Endodermal cell (in vitro differentiated cells): ENCODE measurements at places on chromosomes 4 and X.

GRCh38 chrX:46543441-46543840 lies 1.8 kb downstream of the ZNF674 start:
- no peak for DNase-seq

GRCh38 chr4:791898-792625 lies 33.9 kb downstream of the CPLX1 start:
- peak; percentile 89 for DNase-seq

DNA sequence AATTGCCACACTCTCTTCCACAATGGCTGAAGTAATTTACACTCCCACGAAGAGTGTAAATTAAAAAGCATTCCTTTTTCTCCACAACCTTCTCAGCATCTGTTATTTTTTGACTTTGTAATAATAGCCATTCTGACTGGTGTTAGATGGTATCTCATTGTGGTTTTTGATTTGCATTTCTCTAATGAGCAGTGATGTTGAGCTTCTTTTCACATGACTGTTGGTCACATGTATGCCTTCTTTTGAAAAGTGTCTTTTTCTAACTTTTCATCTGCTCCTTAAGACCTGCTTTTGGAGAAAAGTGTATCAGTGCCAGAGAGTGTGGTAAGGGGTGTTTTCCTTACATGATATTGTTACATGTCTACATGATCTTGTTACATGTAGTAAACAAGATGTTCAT lies 25.7 kb downstream of the GUCY1A1 start:
- no peak for DNase-seq

- no peak for DNase-seq
Observed at GRCh38 chr4:46886711-46887110, 22.3 kb downstream of the COX7B2 start.

DNA sequence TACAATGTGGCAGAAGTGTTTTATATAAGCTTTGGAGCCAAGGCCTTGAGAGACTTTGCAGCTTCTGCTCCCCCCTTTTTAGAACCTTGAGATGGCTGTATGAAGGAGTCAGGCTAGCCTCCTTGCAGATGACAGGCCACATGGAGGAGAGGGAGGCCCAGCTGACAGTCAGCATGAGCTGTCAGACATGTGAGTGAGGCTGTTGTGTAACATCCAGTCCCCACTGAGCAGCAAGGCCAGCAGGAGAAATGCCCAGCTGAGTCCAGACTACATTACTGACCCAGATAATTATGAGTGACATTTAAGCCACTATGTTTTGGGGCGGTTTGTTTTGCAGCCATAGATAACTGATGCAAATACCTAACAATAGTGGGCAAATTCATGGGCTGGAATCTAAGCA lies 515.3 kb upstream of the ARX start:
- no peak for DNase-seq

DNA sequence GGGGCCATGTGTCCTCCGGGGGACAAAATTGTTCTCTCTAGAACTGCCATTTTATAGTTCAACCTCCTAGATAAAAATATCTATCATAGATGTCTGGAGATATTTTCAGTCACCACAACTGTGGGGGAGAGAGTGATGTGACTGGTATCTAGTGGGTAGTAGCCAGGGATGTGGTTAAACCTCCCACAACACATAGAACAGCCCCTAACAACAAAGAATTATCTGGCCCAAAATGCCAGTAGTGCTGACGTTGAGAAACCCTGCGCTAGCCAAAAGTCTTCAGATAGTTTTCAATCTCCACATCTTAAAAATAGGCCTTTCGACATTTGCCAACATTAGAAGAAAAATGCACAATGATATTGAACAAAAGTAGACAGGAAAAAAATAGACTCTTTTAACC lies 19.0 kb upstream of the SUPT20HL2 start:
- DNase-seq, result no peak

DNA sequence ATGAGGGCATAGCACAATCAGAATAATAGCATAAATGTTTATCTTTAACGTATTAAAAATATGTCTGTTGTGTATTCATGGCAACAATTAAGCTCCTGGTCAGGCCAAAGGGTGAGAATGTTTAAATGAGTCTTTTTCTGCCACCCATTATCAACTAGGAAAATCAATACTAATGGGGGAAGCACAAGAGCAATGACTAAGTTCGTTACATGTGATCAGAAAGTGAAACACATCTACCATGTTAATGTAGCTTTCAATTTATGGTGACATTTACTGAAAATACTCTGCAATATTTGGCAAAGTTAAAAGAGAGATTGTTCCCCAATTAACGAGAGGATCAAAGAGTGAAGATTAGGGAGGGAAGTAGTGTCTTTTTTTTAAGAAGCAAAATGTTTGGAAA lies 143.7 kb downstream of the NAA11 start:
- DNase-seq, result no peak

- DNase-seq, result no peak
Observed at GRCh38 chr4:95508421-95508820, 40.4 kb downstream of the UNC5C start.

DNA sequence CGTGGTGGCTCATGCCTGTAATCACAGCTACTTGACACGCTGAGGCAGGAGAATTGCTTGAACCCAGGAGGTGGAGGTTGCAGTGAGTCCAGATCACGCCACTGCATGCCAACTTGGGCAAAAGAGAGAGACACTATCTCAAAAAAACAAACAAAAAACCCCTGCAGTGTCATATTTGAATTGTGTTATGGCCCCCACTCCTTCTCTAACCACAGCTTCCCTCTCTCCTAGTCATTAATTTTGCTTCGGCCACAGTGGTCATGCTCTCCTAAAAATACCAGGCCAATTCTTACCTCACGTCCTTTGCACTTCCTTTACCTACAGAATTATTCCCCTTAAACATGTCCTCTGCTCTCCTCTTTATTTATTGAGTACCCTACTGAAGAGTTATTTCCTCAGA lies 206.1 kb downstream of the PPP3CA start:
- DNase-seq, result no peak
